ENCODE measurements at places on chromosomes 2 and 18.

DNA sequence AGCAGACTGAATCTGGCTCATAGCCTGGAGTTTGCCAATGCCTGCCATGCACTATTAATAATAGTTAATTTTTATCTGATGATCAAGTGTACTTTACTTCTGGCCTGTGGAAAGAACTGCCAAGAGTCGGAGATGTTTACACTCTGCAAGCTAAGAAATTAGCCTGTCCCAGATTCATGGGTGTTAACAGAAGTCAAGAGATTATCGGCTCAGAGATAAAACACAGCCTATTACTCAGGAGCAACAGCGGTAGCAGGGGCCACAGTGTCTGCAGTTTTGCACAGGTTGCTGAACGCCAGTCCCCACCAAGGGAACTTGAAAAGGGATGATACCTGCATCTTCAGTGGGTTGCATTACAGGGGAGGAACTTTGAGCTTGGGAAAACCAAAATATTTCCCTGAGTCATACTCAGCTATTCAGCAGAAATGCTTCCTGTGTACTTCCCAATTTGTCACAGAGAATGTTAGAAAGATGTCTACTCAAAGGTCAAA lies 4.3 kb upstream of the ADI1 start:
- DNase-seq: no peak

DNA sequence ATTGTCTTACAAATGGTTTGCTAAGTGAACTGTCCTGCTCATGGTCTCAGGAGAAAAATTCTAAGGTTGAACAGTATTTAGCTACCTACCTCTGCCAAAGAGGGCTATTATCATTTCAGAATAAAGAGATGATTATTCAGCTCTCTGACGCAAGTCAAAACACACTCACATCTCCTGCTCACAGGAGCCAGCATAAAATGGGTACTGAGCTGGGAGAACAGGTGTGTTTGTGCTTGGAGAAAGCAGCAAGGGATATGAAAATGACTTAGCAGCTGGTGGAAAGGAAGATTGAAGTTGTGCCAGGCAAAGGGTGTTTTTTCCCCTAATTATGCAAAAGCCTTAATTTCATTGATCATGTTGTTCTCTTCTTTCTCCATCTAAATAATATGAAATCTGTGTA lies 47.3 kb upstream of the TANK start:
- no peak for DNase-seq

DNA sequence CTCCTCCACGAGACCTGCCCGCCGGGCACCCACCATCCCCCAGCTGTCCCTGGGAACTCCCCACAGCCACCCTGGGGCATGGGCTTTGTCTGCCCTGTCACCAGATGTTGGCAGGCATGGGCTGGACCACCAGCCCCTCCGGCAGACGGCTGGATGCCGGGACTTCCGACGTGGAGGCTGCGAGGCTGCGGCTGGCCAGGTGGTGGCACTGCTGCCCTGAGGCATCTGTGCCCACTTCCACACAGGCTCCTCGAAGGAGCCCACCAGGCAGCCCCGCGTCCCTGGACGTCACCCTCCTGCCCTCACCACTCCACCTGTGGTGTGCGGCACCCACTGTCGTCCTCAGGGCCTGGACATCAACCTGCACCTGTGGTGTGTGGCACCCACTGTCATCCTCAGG lies 319.9 kb upstream of the SALL3 start:
- peak; percentile 31 for DNase-seq

DNA sequence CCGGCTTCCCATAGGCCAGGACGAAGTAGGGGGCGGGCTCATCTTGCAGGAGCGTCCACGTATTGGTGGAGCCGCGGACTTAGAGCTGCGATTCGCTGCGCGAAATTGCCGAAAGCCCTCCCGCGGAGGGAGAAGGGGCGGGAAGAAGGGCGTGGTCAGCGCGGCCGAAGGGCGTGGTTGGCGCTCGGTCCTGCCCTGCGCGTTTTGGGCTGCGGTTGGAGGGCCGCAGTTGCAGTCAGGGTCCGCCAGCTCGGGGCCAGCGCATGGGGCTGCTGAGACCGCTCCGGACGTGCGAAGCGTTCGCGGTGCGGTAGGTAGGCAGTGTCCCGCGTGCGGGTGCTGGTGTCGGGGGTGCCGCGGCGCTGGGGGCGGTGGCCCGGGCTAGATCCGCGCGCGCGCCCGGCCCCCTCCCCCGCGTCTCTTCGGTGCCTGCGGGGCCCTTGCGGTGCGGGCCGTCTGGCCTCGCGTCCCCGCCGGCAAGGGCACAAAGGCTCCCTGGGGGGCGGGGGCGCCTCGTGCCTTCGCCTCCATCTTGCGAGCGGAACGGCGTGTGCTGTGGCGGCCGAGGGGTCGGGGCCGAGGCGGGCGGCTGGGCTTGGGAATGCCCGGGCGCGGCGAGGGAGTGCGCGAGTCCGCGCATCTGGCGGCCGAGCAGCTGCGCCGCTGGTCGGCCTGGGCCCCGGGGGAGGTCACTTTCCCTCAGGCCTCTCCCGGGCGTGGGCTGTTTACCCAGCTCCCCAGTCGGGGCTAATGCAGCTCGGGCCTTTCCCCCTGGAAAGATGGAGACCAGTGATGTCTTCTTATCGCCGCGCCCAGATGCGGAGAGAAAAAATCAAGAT lies at the start of gene CEP68:
TSS of gene CEP68 (plus strand) at position 202 of the 839 bp plus-strand sequence. CDS start 13,029 bp downstream, outside the sequence.
- DNase-seq: peak; percentile 97

GRCh38 chr2:130864830-130865800 lies 28.4 kb downstream of the ARHGEF4 start:
- no peak for DNase-seq

- no peak for DNase-seq
Observed at GRCh38 chr2:176291809-176292283, 22.6 kb downstream of the MTX2 start.

DNA sequence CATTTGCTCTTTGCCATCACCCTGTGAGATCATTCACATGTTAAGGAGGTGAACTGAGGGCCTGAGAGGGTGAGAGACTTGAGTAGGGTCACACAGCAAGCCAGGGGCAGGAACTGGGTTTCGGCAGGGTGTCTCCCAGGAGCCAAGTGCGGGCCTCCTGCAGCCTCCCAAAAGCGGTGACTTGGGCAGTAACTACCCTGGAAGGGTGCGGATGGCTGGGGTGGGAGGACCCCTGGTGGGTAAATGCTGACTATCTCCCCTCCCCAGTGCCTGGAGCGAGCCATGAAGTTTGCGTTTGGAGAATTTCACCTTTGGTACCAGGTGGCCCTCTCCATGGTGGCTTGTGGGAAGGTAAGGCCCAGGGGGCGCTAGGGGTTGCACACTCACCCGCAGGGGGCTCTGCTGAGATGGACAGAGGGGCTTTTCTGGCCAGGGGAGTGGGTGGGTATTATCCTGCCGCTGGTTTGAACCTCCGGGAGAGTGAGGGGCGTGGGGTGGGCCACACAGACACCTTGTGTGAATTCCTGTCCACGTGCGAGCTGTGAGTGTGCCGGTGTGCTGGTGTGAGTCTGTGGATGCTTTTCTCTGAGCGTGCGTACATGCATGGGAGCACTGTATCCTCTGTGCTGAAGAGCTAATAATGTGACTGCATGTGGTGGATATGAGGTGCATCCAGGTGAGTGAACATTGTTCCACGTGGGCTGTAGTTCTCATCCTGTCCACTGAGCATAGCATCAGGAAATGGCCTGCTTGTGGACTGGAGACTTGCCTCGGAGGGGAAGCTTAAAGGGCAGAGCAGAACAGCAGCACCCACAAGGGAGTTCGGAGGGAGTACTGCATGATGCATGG lies 91.0 kb upstream of the MCFD2 start:
- DNase-seq: no peak

- no peak for DNase-seq
Observed at GRCh38 chr2:134482131-134482723, 228.4 kb downstream of the MGAT5 start.

DNA sequence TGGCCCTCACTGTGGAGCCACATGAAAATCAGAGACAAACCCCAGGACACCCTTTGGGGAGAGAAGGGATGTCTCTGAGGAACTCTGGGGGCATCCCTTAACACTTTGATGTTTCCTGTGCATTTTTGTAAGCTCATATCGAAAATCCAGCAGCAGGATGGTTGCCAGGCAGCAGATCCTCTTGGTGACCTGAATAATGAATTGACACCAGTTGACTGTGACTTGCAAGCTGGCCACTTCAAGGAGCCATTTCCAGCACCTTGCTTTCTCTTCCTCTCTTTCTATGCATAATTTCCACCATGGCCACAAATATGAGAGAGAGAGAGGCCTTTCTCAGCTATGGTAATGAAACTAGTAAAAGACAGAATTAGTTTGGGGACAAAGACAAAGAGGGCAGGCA lies 91.7 kb downstream of the NRP2 start:
- no peak for DNase-seq

GRCh38 chr2:172293952-172294351 lies 133.4 kb upstream of the ITGA6 start:
- no peak for DNase-seq

DNA sequence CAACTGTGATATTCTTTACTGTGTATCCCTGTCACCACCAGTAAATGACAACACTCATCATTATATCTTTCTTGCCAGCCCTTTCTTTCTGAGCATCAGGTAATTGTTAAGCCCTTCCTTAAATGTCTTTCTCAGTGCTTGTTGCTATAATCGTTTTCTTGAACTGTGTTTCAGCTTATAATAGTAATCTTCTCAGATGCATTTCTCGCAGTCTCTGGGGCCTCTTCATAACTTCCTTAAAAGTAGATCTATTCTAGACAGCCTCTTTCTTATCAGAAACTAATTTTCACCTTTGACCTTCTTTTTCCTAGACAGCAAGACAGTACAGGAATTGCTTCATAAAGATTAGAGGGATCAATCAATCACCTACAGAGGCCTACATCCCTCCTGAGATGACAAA lies 648.1 kb downstream of the CPS1 start:
- no peak for DNase-seq

- DNase-seq: peak; percentile 85
Observed at GRCh38 chr18:13562494-13563029, 163.8 kb downstream of the FAM210A start.

GRCh38 chr2:151241224-151241623 lies 20.4 kb downstream of the RBM43 start:
- no peak for DNase-seq

DNA sequence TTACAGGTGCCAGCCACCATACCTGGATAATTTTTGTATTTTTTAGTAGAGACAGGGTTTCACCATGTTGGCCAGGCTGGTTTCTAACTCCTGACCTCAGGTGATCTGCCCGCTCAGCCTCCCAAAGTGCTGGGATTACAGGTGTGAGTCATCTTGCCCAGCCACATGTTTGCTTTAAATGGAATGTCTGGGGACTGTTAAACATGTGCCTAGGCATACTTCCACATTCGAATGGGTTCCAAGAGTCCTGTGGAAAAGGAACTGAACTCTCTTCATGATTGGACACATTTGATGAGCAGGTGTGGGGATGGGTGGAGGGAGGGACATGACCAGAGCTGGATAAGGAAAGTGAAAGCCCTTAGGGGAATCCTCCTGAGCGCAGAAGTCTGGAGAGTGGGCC lies 58.4 kb upstream of the GREB1L start:
- DNase-seq: no peak

- no peak for DNase-seq
Observed at GRCh38 chr2:62309465-62310091, 113.7 kb downstream of the B3GNT2 start.

GRCh38 chr18:9648431-9649163 lies 34.2 kb upstream of the PPP4R1 start:
- DNase-seq: no peak

- DNase-seq: no peak
Observed at GRCh38 chr2:213281156-213281555, 3.1 kb upstream of the SPAG16 start.

GRCh38 chr2:20446917-20447436 lies at the start of gene RHOB:
TSS of gene RHOB (plus strand) at chr2:20447074. CDS start at chr2:20447466, 392 bp downstream.
- DNase-seq: peak; percentile 98

GRCh38 chr18:24006712-24007313 lies 7.7 kb upstream of the TTC39C start:
- no peak for DNase-seq

DNA sequence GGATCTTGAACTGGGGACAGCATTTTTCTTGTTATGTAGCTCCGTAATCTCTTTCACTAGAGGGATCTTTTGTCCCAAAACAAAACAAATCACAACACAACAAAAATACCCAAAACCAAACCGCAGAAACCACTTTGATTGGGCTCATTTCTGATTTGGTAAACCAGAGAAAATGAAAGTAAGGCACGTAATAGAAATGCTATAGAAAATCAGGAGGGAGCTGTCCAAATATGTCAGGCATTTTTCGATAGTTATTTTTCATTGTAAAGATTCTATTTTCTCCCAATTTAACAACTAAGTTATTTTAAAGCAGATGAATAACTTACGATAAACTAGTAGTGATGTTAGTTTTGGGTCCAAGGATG lies 406.5 kb downstream of the XIRP2 start:
- no peak for DNase-seq
